ENCODE measurements at places on chromosomes 7 and 10.

DNA sequence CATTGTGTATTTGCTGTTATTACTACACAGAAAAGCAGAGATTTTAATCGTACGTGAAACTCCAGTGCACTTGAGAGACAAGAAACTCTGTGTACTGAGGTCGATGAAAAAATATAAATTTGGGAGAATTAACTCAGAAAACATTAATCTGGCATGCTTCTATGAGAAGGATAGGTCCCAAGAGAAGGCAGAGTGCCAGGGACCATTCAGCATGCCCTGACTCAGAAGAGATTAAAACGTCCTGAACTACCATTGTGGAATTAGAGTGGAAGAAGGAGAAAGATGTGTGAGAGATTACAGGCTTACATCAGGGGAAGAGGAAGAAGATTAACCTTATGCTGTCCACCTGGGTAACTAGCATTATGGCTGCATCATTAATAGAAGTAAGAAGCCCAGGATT, 72.4 kb downstream of the REEP3 start:
- no peak for DNase-seq

- peak; percentile 9 for DNase-seq
Observed at GRCh38 chr10:44989597-44990301, 11.0 kb upstream of the ZNF22 start.

DNA sequence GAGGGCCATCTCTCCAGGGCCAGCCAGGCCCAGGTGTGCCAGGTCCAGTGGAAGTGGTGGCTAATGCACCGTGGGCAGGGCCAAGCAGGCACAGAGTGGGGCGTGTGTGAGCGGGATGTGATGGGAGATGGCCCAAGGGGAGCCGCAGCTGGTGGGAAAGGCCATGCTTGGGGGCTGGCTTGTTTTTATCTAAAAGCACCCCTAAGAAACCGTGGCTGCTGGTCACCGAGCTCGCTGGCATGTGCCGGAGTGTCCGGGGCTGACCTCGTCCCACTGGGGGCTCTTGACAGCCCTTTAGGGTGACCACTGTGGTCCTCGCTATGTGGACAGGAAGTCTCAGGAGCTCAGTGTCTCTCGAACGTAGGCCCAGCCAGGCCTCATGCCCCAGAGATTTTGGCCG, 582.4 kb upstream of the FOXK1 start:
- DNase-seq, result no peak

GRCh38 chr10:35336084-35336831, at the start of gene CCNY:
Gene CCNY, plus strand, starts transcription at chr10:35336509. Its CDS starts 545 bp downstream, at chr10:35337054.
- DNase-seq, result peak; percentile 84

DNA sequence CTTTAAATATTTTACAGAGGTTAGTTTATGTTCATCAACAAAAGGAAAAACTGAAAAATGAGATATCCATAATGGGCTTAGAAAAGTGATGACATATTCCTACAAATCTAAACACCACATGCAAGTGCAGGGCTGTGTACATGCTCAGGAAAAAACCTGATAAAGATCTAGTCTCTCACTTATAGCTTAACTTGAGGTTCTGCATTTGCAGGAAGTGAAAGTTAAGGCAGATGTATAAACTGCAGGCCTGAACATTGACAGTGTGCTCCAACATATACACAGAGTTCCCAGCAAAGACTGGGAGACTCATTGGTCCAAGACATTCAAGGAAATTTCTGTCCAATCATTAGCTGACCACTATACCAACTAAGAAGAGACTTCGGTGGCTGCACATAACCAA, 63.8 kb upstream of the RET start:
- DNase-seq, result no peak

DNA sequence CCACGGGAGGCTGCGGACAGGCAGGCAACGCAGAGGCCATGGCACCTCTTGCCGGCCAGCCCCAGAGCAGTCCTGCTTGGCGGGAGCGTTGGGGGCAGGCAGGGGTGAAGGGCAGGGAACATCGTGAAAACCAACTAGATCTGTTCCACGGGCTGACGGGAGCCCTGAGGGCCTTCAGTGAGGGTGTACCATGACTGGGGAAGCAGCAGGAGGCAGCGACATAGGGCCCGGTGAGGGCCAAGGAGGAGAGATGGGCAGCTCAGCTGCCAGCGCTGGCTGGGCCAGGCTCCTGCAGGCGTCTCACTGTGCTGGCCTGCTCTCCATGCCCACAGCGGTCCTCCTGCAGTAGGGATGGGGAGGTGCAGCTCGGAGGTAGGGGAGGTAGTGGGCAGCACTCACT, 196.5 kb downstream of the ELFN1 start:
- no peak for DNase-seq

DNA sequence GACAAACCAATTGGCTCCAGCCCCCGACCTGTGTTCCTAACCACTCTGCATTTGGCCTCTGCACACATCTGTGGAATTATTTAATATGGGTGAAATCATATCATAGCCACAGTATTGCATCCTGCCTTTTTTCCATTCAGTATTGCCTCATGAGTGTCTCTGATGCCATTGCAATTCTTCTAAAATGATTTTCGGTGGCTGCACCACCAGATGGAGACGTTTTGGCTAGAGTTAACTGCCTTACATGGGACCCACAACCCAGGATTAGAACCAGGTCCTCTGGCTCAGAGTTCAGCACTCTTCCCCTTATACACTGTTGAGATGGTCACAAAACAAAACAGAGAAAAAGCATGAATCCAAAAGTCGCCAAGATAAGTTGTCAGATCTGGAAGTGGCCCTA, 180.8 kb downstream of the EMX2 start:
- no peak for DNase-seq

DNA sequence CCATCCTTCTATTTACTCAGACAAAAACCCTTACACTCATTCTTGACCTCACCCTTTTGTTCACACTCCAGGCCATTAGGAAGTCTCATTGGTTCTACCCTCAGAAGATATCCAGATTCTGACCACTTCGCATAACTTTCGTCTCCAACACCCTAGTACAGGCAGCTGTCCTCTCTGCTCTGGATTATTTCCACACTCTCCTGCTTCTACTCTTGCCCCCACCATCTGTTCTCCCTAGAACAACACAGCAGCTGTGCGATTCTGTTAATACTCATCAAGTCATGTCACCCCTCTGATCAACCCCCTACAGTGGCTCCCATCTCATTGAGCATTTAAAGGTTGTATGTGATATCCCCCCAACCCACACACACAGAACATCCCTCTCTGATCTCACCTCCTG, 15.5 kb upstream of the TRIL start:
- DNase-seq, result no peak

DNA sequence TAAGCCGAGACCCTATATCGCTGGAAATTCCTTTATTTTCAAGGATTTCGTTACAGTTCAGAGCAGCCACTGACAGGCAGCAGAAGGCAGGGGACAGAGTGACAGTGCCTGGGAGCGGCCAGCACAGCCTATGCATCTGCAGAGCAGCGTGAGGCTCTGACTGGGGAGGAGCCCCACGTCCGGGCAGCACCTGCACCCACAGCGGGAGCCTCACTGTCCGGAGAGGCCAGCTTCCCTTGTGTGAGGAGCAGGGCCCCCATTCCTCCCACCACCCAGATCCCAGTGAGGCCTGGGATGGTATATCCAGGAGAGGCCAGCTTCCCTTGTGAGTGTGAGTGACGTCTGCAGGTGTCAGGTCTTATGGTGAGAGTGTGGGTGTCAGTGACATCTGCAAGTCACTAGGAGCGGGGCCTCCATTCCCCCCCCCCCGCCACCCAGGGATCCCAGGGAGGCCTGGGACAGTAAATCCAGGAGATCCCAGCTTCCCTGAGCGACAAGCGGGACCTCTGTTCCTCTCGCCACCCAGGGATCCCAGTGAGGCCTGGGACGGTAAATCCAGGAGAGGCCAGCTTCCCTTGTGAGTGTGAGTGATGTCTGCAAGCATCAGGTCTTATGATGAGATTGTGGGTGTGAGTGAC, 259.1 kb downstream of the PTPRN2 start:
- no peak for DNase-seq

DNA sequence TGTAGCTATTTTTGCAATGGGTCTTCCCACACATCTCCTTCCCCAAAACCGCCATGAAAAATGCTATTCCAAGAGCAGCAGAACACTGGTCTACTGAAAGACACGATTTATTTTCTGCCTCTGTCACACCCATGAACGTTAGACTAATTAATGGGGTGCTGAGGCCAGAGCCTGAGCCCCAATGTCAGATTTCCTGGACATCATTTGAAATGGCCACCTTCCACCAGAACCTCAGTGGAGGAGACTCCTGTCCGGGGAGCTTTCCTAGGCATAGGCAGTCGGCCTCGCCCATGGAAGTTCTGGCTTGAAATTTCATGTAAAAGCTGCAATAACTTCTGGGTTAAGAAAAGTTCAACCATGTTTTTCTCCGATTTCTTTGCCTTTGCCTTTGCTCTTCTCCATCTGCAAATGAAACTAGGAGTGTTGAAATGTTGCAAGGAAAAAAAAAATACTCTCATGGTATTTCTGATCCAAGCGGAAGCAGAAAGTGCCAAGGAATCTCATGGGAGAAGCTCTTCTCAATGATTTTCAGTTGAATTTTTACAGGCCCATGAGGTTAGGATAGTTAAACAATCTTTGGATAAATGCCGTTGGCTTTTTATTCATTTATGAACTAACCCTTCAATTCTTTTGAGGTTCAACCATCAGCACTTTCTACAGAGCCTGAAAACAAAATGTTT, 570.8 kb upstream of the MGMT start:
- no peak for DNase-seq

GRCh38 chr7:135736586-135737305, 8.8 kb upstream of the SLC13A4 start:
- no peak for DNase-seq

GRCh38 chr10:104374591-104374990, 21.0 kb downstream of the CFAP58 start:
- DNase-seq, result no peak

- no peak for DNase-seq
Observed at GRCh38 chr7:5693529-5693928, 87.9 kb downstream of the RNF216 start.

DNA sequence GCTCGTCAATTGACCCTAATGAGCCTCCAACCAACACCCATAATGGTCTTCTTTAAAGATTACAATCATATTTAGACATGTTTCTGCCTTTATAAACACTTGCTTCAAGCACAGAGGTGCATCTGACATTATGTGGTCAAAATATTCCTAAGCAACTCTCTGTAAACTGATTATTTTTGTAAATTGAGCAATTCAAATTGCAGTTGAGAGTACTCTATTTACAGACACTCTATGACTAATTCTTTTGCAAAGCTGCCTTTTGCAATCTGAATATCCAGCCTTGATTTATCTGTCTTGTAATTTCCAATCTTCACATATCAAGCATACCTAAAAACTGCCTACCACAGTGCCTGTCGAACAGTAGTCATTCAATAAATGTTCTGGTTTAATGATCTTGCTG, 112.0 kb downstream of the PDE1C start:
- no peak for DNase-seq

DNA sequence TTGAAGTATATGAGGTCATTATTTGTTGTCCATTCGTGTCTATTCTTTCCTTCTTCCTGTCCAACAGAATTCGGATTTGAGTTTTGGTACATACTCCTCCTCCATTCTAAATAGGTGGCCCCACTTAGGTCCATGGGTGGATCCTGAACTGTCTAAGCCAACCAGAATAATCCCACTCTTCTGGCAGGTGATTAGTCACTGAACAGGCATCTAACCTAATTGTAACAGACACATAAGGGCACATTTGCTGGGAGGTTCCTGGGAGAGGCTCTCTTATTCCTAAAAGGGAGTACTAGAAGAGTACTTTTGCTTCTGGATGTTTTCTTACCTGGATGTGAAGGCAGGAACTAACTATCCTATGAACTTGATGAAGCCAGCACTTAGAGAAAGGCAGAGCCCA, 16.8 kb downstream of the LRRC72 start:
- DNase-seq, result no peak

DNA sequence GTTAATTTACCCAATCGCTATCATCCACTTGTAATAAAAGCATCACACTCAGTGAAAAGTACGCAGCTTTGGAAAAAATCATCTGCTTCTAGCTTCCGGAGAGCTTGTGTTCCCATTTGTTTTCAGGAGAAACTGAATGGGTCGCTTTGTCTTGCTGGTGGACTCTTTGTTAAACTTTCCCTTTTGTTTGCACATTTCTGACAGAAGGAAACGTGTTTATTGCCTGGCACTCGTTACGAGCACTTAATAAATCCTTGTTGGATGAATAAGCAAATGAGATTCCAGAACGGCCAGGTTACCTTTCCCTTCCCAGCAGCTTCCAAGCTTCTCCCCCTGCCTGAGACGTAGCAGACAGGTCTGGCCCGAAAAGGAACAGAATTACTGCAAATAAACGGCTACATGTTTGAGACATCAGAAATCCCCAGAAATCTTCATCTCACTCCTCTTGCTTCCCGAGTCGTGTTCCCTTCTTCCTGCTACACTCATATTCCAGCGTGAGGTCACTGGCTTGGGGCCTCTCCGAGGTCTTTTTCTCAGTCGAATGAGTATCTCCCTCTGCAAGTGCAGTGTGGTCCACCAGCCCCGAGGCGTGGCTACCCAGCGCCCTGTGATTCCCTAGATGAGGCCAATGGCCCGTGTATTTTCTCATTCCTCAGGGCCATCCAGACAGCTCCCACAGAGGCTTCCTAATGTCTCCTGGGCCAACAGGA, 167.2 kb downstream of the FRMD4A start:
- no peak for DNase-seq

DNA sequence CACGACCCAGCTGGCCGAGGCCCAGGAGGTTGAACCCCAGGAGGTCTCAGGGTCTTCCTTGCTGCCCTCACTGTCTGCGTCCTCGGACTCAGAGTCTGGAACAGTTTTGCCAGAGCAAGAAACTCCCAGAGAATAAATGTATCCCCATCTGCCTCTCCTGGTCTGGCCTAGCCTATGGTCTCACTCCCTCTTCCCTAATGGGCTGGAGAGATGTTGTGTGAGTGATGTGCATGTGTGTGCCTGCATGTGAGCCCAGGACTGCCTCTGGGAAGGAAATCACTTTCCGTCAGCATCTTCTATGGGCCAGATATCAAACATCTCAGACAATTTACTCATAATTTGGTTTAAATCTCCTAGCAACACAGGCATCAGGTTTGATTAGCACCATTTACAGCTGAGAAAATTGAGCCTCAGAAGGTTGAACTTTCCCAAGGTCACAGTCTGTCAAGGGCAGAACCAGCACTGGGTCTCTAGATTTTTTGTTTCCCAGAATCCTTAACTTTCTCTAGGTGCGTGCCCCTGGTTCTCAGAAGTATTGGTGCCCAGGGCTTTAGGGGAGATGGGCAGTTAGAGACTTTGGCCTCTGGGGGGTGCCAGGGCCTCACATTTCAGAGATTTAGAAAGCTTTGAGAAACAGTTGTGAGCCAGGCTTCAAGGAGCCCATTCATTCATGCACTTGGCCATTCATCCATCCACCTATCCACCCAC, 4.9 kb downstream of the TMEM270 start:
- peak; percentile 40 for DNase-seq

GRCh38 chr7:67913604-67914003, 917.0 kb downstream of the TYW1 start:
- no peak for DNase-seq

GRCh38 chr10:71001470-71001869, 113.1 kb upstream of the PCBD1 start:
- DNase-seq, result no peak

- DNase-seq, result no peak
Observed at GRCh38 chr10:65701168-65701776, 1224.6 kb upstream of the LRRTM3 start.

All from stimulated activated CD8-positive, alpha-beta memory T cell treated with anti-CD3 and anti-CD28 coated beads, Interleukin-4, amount 100 ng/mL, for 48 hours (primary cell).